ENCODE measurements at places on chromosomes 2 and 18.

GRCh38 chr2:109266998-109267854 is 138.2 kb downstream of the SH3RF3 start:
- DNase-seq: no peak

DNA sequence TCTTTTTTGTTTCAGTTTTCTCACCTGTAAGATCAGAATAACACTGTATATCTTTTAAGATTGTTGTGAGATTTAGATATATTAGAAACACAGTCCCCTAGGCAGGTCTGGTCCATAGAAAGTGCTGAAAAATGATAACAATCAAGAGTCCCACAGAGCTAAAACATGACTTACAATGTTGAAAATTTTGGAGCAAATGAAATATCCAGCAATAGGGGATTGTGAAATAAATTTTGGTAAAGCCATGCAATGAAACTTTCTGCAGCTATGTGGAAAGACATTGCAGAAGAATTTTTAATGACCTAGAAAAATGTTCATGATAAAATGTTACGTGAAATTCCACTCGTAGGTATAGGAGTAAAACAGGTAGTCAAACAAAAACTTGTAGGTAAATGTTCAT is 127.6 kb upstream of the SERPINE2 start:
- DNase-seq: no peak

DNA sequence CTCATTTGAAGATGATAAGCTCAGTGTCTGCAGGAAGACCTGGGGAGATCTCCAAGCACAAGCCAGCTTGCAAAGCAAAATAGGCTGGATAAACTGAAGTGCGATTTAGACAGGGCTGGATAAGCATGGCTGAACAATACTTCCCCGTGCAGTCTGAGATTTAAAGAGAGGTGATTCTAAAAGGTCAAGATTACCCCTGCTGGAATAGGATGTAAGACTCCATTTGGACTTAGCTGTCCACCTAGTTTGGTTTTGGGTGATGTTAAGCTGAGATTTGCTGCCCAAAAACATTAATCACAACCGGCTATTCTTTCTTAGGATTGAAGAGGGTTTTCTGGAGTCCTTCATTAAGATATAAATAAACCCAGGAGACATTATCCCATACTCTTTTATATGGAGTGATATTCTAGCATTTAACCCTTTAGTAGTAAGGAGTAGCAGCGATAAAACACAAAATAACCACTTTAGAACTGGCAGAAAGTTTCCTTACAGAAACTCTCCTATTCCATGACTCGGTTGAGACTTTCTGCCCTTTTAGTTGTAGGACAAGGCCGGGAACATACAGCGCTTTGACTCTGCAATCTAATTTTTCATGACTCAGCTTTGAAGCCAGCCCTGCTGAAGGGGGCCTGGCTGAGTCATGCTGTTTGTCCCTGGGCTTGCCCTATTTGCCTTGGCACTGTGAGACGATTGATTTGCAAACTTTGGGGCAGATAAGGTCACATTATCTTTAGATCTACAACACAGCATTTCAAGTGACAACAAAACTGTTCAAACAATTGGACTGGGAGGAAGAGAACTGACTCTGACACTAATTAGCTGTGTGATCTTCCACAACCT is 238.2 kb downstream of the GCA start:
- no peak for DNase-seq

DNA sequence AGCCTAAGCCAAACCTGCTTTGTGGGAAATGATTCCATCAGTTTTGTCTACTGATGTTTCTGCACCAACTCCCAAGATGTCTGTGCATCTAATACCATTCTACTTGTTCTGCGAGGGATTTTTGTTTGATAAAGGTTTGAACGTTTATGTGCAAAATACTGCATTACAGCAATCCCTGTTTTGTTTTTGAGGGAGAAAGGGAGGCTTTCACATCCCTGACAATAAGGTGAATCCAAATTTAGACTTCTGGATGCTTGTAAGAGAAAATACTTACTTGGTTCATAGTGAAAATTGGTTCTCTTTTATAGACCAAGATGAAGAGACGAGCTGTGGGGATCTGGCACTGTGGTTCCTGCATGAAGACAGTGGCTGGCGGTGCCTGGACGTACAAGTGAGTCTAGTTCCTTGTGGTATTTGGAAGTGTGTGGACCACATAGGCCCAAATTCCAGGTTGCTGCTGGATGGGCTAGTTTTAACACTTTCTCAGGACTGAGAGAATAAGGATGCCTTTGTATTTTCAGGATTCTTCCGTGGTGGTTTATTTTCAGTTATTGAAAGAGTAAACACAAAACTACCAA is 1.1 kb downstream of the RPL37A start:
- no peak for DNase-seq

DNA sequence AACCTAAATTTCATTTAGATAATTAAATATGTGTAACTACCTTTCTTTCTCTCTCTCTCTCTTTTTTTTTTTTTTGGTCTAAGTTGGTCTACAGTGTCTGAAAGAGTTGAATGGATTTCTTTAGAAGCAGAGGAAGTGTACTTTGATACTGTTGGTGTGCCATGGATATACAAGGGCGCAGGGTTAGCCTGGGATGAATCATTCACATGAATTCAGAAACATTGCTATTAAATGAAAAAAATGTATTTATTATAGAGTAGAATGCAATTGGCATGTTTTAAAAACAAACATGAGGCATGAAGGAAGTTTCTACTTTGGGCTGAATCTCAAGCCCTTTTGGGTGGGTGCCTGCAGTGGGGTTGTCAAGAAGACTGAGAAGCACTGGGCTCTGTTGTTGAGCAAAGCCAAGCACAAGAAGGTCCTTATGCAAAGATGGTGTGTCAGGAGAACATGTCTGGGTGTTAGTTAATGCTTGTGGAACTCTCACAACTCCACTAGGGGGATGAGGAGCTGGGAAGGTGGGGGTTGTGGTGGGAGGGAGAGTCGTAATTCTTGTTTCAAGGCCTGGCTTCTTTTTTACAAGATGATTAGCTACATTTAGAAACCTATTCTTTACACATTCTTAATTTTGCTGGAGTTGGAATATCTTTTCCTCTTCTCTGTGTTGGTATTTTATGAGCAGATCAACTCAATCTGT is 57.9 kb downstream of the LYPD6 start:
- no peak for DNase-seq

- no peak for DNase-seq
Observed at GRCh38 chr18:80202264-80202998, 44.9 kb downstream of the PARD6G start.

GRCh38 chr2:8986327-8986976 is 17.0 kb downstream of the MBOAT2 start:
- DNase-seq: no peak

GRCh38 chr2:8004250-8004681 is 677.6 kb upstream of the ID2 start:
- no peak for DNase-seq

GRCh38 chr18:24214913-24215312 is 76.1 kb downstream of the CABYR start:
- no peak for DNase-seq

- no peak for DNase-seq
Observed at GRCh38 chr18:3513481-3513880, 63.5 kb downstream of the TGIF1 start.

DNA sequence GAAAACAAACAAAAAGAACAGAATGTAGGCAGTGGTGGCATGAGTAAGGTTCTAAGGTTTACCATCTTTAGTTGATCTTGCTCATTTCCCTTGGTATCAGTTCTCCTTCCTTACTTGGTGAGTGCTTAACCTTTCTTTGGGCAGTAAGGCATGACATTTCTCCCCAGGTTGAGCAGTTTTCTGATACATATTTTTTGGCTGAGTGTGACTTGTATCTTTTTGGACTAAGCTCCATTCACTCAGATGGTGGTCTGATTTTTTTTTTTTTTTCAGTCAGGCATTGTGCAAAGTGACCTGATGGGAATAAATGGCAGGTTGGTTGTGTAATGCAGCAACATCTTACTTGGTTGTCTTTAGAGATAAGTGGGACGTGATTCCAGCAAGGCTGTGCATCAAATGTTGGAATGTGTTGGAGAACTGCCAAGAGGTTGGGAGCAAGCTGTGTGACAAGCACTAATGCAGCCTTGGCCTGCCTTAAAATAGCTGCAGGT is 15.1 kb downstream of the SPTBN1 start:
- DNase-seq: peak; percentile 46

GRCh38 chr2:222315443-222316121 is 16.8 kb upstream of the PAX3 start:
- DNase-seq: no peak

- DNase-seq: no peak
Observed at GRCh38 chr2:190420801-190421200, 12.6 kb downstream of the MFSD6 start.

GRCh38 chr2:36672199-36672598 is 24.3 kb upstream of the VIT start:
- DNase-seq: no peak

GRCh38 chr2:130768191-130768855 is 13.0 kb downstream of the AMER3 start:
- no peak for DNase-seq

GRCh38 chr2:213306316-213306942 is 22.2 kb downstream of the SPAG16 start:
- peak; percentile 78 for DNase-seq

GRCh38 chr2:55616551-55617174 is 759 bp downstream of the PPP4R3B start:
- DNase-seq: no peak

- DNase-seq: peak; percentile 44
Observed at GRCh38 chr2:133248264-133248663, 320.0 kb downstream of the NCKAP5 start.

GRCh38 chr18:33923980-33924379 is 300.7 kb downstream of the NOL4 start:
- no peak for DNase-seq

- DNase-seq: peak; percentile 33
Observed at GRCh38 chr2:86807468-86808275, 17.0 kb upstream of the CD8A start.

- no peak for DNase-seq
Observed at GRCh38 chr2:46963941-46964673, 48.5 kb upstream of the MCFD2 start.

DNA sequence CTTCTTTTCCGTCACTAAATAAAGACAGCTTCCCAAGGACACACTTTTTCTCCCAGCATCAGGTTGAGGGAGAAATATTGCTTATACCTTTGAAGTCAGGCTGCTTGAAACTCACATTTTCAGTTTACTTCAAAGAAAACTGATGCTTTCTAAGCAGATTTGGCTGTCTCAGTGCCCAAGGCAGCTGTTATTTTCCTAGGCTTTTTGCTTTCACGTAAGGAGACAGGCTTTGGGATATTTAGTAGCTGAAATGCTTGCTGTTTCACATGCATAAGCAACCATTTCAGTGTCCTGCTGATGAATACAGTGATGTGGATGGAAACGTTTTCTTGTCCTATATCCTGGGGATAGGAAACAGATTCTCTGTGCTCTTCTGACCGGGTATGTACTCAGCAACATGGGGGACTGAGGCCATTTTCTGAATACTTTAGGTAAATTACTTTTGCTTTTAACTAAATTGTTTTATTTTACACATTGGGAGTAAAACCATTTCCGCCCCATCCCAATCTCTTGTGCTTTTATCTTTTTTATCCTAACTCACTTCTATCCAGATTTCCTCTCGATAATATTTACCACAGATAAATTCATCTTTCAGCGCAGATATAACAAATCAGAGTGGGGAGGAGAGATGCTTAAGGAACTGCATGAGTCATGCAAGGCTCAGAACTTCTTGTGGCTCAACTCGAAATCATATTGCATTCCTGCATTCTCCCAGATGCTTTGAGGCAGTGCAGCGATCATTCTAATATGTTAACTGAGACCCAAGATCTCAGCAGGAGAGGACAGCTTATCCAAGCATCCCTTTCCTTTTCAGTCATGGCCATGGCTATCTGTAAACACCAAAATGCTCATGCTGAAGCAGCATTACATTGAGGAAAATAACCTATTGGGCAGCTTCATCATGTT is 22.2 kb downstream of the GALR1 start:
- DNase-seq: no peak

- no peak for DNase-seq
Observed at GRCh38 chr18:3454365-3455089, 4.6 kb downstream of the TGIF1 start.

DNA sequence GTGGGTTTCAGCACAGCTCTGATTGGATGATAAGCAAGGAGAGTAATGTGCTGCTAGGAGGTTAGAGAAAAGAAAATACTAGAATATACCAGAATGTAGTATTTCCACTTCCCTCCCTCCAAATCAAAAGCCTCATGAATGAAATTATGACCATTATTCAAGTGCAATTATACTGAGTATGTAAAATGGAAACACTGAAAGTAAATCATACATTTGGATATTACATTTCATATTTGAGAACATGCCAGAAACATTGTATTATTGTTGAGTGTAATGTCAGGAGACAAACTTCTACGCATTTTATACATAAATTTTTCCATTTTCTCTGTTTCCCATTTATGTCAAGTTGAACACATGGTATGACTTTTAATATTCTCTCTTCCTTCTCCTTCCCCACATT is 942 bp upstream of the CETN1 start:
- no peak for DNase-seq

GRCh38 chr18:79495591-79496071 is 99.9 kb downstream of the NFATC1 start:
- peak; percentile 4 for DNase-seq

GRCh38 chr18:43160509-43160908 is 45.0 kb upstream of the RIT2 start:
- no peak for DNase-seq

GRCh38 chr2:203799908-203800307 is 67.7 kb upstream of the CTLA4 start:
- DNase-seq: no peak

DNA sequence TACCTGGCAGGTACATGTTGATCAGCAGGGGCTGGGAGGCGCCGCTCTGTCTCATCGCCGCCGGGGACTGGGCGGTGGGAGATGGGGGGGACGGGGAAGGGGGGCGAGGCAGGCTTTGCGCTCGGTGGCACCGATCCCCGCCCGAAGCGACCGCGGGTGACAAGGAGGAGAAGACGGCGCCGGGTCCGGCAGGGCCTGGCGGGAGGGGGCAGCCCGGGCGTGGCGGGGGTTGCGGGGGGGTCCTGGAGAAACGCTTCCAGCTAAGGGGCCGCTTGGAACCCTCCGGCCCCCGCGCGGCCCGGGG is at the start of gene FEV:
TSS of gene FEV (minus strand) at position 164 of the 304 bp plus-strand sequence. CDS start at position 55, 109 bp downstream.
- DNase-seq: no peak

GRCh38 chr2:177265824-177266817 is 1.6 kb upstream of the NFE2L2 start:
- no peak for DNase-seq

GRCh38 chr2:111656894-111657293 is 227.1 kb downstream of the ANAPC1 start:
- no peak for DNase-seq

DNA sequence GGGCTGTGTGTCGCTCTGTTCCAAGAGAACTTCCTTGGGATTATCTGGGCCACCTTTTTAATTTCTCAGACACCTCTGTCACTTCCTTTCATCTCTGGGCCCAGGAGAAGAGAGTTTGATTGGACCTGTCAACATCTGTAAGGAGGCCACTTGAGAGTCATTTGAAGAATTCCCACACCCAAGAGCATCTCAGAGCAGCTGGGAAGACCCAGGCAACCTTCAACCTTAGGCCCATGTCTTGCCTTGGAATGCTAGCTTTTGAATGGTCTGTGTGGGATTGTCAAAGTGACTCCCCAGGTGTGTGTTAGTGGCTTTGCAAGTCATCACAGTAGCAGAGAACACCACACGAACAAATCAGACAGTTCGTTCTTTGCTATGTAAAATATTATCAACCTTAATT is 280.3 kb downstream of the CYRIA start:
- DNase-seq: no peak

GRCh38 chr2:100000915-100001707 is 141.3 kb downstream of the AFF3 start:
- no peak for DNase-seq

Data from right cardiac atrium (tissue), 5 donors.